GM04504 (cell line): ENCODE measurements at places on chromosomes 2 and 18.
A peak's percentile ranks its signal among the peaks of the same experiment; 100 is the strongest.

GRCh38 chr2:15638720-15639119 is 47.1 kb downstream of the DDX1 start:
- peak; percentile 30 for DNase-seq

- DNase-seq, result no peak
Measured at GRCh38 chr2:37623971-37624900, 47.2 kb downstream of the CDC42EP3 start.

DNA sequence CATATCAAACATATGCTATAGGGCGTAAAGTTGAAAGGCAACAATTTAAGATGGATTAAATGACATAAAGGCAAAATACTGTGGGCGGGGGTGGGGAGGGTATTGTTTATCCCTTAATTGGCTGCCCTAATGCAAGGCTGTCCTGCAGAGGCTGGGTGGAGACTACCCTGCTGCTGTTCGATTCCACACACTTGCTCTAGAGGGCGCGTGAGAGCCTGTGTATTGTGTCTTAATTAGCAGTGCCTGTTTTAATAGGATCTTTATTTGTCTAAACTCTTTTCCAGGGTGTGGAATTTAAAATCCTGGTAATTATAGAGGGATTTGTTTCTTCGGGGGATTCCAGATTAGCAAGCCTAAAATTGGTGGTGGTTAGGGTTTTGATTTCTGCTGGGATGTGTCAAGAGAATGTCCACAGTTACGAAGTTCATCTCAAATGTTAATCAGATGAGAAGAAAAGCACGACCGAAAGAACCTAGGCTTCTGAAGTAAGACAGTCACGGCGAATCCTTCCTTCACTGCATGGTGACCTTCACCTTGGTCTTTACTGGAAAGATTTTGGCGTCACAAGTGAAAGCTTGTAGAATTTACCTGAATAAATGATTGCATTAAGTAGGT is 103.5 kb upstream of the MAP3K20 start:
- DNase-seq, result no peak

DNA sequence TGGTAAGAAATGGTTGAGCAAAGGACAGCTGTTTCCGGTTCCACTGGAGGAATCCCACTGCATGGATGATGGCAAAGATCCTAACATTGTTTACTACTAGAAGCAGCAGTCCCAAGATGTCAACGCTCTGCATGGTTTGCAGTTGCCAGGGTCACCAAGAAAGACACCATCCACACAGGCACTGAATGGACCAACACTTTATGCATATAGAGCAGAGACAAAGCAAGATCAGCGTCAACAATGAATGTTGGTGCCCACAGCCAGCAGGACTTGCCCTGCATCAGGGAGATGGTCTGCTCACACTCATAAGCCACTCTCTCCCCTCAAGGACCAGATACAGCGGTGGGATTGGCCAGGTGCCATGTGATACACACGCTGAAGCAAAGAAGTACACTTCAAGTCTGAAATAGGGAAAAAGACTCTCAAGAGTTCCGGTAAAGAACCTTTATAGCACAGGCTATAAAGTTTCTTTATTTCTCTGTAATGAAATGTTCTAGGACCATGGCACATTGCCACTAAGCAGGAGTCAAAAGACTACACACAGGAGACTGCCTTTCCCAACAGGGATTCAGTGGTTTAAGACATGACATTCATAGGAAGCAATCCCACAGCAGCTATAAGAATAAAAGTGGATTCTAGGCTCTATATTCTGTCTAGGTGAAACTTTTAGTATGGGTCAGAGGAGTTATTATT is 133.2 kb upstream of the EPHA4 start:
- DNase-seq, result no peak

GRCh38 chr2:138997346-138997745 is 217.2 kb upstream of the NXPH2 start:
- DNase-seq, result no peak

DNA sequence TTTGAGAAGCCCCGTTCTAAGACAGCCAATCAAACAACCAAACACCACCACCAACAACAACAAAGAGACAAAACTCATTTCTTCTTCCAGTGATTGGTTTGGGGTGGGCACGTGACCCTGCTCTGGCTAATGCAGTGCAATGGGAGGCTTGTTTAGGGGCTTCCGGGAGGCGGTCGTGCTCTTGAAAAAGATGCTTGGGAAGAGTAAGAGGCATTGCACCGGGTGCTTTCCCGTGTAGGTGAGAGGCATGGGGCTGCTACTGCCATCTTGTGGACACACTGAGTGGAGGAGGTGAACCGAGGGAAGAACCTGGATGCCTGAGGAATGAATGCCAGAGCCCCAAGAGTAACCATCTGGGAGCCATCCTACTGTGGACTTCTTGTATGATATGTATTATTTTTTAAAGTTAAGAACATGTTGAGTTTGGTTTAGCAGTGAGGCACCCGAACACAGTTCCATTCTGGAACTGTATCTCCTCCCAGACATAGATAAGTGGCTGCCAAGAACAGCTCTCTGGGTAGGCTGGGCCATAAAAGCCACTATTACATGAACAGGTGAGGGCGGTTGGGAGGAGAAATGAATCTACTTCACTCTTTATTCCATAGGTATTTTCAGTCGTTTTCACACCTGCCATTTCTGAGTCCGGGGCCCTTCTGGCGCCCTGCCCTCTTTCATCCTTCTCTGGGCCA is 19.1 kb upstream of the ARHGAP25 start:
- DNase-seq, result peak; percentile 19

- DNase-seq, result no peak
Measured at GRCh38 chr2:127715778-127716449, 14.6 kb downstream of the SFT2D3 start.
